Naive B cell (primary cell): ENCODE measurements at places on chromosomes 7 and 10.

- DNase-seq: peak; percentile 34
Measured at GRCh38 chr10:73908853-73909539, 1.9 kb upstream of the PLAU start.

- no peak for DNase-seq
Measured at GRCh38 chr10:131882590-131883451, 18.0 kb upstream of the PPP2R2D start.

- DNase-seq: no peak
Measured at GRCh38 chr7:69245646-69246045, 352.6 kb upstream of the AUTS2 start.

DNA sequence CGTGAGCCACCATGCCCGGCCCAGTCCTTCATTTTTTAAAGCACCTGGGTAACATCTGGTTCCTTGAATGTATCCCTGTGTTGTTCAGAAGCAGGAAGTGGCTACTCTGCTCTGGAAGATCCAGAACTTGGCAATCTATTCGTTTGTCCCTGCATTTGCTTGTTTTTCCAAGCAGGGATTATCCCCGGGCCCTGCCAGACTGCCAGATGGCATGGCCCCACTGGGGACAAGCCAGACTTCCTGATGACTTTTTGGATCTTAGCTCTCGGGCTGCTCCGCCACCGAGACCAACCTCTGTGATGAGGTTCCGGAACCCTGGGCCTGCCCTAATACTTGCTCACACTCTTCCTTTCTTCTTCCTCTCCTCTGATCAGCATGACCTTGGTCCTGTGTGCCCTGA lies 496.7 kb downstream of the TYW1 start:
- no peak for DNase-seq

DNA sequence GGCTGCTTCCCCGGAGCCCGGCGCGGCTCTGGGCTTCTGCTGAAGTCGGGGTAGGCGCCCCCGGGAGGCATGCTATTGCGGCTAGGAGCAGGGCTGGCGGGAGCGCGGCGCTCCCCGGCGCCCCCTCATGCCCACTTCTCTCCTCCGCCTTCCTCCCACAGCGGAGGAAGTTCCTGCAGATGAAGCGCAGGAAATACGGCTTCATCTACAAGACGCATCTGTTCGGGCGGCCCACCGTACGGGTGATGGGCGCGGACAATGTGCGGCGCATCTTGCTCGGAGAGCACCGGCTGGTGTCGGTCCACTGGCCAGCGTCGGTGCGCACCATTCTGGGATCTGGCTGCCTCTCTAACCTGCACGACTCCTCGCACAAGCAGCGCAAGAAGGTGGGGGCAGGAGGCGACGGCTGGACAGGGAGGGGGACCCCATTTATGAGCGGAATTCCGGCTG lies 479 bp downstream of the CYP26A1 start:
- DNase-seq: no peak

- DNase-seq: no peak
Measured at GRCh38 chr10:6239213-6239991, 36.7 kb downstream of the PFKFB3 start.

DNA sequence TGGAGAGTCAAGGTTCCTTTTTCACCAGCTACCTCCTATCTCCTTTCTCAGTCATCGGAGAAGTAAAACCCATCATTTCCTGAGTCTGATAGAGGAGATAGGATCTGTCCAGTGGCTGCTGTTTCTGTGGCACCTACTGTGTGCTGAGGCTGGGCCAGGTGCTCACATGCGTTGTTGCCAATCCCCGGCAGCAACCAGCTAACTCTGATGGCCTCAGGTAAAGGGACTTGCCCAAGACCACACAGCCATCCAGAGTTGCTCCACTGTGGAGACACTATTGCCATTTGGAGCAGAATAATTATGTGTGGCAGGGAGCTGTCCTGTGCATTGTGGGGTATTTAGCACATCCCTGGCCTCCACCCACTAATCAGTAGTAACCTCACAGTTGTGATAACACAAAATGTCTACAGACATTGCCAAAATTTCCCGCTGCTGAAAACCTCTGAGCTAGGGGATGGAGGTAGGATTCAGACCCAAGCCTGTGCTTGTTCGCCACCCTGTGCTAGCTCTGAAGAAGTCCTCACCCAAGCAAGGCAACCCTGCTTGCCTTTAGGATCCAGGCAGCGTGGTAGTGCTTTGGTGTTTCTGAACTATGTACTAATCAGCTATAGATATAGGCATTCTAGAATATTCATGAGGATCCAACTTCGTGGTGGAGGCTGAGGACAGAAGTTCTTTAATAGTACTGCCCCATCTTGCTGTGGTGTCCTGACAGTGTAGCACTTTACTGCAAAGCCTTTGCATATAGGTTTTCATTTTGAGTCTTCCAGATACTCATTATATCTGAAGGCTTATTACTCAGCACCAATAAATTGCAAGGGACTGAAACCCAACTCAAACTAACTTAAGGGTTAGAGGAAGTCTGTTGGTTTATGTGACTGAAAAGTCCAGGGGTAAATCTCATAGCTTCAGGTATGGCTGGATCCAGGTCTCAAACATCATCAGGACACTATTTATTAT lies 164.6 kb downstream of the GRK5 start:
- no peak for DNase-seq

DNA sequence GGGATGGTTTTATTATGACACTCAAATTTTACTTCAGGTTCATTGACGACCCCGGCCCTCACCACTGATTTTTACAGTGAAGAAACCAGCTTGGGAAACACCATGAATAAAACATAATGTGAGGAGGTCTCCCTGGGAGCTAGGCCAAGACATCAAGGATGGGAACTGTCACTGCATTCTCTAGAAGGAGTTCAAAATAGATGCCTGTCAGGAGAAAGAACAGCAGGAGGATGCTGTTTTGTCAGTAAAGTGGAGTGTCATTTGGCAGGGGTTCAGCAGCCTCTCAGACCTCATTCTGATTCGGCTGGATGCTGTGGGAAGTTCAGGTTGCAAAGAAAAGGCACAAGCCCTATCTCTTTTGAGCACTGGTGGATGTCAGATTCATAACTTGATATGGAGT lies 360.3 kb upstream of the C7orf33 start:
- no peak for DNase-seq

DNA sequence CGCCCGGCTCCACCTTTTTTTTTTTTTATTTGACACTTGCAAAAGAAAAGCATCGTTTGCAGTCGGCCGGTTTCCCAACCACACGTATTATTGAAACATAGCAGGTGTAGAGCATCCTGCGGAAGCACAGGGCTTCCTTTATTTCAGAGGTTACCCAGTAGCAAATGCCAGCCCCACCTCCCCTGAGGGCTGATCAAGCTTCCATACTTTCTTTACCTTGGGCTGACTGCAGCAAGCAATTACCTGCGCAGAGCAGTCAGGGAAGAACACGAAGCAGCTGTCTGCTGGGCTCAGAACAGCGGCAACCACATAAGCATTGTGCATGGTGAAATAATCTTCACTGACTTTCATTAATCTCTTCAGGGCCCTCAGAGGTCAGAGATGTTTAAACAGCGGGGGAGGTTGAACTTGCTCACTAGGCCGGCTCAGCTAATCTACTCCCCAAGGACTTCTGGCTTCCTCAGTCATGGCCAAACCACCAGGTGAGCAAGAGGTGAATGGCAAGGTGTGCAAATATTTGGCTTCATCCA lies 784.7 kb upstream of the AUTS2 start:
- DNase-seq: no peak

- DNase-seq: no peak
Measured at GRCh38 chr7:112070674-112071256, 135.4 kb downstream of the DOCK4 start.

DNA sequence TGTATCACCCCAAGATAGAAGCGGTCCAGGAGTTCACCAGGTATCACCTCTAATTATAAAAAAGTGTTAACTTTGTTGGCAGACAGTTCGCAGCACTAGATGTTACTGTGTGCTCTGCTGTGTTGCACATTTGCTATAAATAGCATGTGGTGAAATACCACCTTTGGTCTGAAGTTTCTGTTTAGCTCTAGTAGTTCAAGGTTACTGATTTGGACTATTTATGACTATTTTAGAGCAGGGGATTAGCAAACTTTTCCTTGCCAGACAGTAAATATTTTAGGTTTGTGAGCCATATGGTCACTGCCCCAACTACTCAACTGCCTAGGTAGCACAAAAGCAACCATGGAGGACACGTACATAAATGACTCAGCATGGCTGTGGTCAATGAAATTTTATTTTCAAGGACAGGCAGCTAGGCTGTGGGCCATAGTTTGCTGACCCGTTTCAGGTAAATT lies 16.5 kb downstream of the DENND10 start:
- DNase-seq: no peak

GRCh38 chr10:75899816-75900390 lies 468.5 kb downstream of the LRMDA start:
- DNase-seq: no peak

DNA sequence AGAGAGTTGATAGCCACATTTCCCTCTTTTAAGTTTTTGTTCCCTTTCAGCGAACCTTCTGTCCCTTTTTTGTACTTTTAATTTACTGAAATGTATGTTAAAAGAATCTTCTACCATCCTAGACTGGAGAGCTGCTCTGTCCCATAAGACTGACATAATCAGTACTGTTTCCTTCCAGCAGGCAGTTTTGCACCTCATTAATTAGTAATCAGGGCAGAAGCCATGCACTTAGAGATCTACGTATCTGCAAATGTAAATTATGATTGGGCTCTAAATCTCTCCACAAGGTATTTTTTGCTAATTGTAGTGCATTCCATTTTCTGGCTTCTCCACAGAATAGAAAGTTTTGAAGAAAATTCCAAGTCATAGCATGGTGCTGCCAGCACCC lies 232.1 kb downstream of the CELF2 start:
- DNase-seq: no peak

DNA sequence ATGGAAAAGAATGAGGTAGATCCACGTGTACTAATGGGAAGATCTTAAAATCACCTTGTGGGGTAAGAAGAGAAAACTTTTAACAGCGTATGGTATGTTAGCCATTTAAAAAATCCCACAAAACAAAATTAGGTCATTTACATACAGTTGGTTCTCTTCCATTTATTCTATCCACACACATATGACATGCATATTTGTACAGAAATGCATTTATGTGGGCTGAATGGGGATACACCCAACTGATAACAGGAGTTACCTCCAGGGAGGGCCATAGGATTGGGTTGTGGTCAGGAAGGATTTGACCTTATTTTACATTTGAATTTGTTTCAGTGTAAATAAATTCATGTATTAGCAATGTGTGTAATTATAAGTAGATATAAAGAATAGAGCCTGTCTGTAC lies 71.5 kb downstream of the MCMBP start:
- no peak for DNase-seq

- DNase-seq: no peak
Measured at GRCh38 chr10:22911889-22912762, 15.7 kb upstream of the ARMC3 start.

- no peak for DNase-seq
Measured at GRCh38 chr7:121337398-121337797, 8.6 kb downstream of the WNT16 start.

GRCh38 chr10:84837041-84837812 lies 508.8 kb downstream of the CCSER2 start:
- DNase-seq: no peak

- DNase-seq: no peak
Measured at GRCh38 chr7:11473220-11473619, 358.8 kb downstream of the THSD7A start.

- DNase-seq: no peak
Measured at GRCh38 chr7:138932427-138932826, 48.8 kb downstream of the KIAA1549 start.

DNA sequence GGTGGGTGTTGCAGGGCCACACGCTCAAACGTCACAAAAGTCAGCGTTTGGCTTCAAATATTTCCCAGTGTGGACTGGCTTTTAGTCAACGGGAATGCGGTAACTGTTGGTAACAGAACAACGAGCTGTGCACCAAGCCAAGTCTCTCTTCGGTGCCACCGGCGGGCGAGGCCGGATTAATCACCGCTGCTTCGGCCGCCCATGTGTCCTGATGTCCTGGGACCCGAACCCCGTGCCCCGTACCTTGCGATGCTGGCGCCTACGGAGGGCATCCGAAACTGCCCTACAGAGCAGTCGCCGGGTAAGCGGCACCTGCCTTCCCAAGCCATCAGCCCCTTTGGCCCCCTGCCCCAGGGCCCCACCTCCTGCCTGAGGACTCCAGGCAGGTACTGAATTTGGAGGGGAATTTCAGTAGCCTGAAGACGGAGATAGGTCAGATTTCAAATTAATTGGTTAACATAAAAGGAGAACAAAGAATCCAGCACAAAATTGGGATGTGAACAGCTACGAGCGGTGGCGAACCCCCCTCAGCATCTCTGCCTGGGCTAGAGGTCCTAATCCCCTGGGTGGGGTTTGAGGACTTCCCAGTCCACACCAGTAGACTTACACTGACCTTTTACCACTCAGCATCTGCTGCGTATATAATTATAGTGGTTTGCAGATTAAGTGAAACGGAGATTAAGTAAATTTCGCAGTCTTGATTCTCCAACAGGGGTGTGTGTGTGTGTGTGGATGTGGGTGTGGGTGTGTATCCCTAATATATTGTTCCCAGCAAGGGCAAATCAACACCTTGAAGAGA lies at the start of gene LRRC72:
LRRC72 (plus strand) TSS at position 84 of the 799 bp plus-strand sequence; CDS start at position 212, 128 bp downstream.
- no peak for DNase-seq

DNA sequence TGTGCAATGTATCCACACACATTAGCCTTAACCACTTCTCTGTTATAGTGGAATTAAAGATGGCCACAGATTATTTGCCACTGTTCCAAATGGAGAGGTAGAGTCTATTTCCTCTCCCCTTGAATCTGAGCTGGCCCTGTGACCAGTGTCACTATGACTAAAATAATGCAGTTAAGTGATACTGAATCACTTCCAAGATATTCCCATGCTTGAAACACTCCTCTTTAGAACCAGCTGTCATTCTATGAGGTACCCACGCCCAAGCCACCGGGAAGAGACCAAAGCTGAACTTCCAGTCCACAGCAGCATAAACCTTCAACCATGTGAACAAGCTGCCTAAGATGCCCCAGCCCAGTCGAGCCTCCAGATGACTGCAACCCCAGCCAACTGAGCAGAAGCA lies 2.1 kb upstream of the DHX32 start:
- DNase-seq: no peak

GRCh38 chr7:135349746-135350145 lies 116.1 kb downstream of the STRA8 start:
- DNase-seq: no peak

- DNase-seq: no peak
Measured at GRCh38 chr10:66869635-66870034, 56.2 kb upstream of the LRRTM3 start.

GRCh38 chr10:26554246-26554645 lies 116.1 kb downstream of the APBB1IP start:
- DNase-seq: no peak

GRCh38 chr10:83862723-83863122 lies 276.6 kb upstream of the GHITM start:
- DNase-seq: no peak

DNA sequence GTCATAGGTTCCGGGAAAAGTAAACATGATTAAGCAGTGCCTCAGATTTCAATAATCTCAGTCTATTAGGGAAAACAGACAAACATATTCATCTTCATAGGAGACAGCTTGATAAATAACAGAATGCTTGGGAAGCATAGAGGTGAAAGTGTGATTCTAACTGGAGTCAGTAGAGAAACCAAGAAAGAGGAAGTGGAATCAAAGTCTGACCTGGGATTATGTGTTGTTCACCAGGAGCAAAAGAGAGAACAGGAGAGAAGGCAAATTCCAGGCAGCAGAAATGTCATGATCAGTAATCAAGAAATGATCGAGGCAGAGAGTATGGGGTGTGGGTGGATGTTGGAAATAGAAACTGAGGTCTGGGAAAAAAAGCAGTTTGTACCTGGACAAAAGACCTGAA lies 43.7 kb downstream of the DGKB start:
- DNase-seq: no peak

- DNase-seq: no peak
Measured at GRCh38 chr7:150979713-150980390, 1.7 kb upstream of the KCNH2 start.

GRCh38 chr10:98041352-98042043 lies 11.1 kb upstream of the CRTAC1 start:
- no peak for DNase-seq
